RCC 7860 (cell line): ENCODE measurements at places on chromosomes 16 and 17.

- DNase-seq: no peak
Measured at GRCh38 chr16:10502776-10503175, 77.6 kb downstream of the EMP2 start.

DNA sequence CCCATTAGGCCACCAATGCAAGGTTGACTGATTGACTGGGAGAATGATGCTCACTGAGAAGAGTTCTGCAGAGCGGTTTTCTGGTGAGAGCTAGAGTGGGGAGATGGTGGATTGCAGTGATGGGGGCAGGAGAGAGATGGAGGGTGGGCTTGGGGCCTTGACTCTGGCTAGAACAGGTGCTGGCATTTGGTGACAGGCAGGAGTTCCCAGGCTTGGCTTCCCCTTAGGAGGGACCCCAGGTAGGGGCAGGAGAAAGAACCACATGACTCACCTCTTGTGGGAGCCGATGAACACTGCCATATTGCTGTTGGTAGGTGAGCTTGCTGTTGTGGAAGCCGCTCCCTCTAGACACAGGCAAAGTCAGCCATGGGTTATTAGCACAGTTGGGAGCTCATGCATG lies 8.0 kb downstream of the CD300LB start:
- DNase-seq: no peak

DNA sequence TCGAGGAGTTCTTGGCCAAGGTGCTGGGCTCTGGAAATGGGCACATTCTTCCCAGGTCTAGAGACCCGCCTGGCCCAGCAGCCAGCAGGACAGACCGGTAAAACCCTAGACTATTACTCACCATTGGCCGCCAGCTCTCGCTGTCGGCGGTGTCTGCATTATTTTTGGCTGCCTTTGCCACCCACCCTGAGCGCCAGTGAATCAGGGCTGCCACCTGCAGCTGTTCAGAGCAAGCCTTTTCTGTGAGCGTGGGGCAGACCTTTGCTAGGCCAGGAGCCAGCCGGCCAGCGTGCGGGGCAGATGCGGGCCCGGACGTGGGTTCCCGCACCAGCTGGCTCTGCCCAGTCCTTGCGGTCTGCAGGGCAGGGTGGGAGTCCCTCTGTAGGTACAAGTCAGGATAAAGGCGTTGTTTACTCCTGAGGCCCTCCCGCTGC lies 15.8 kb upstream of the CLEC18A start:
- DNase-seq: no peak

- no peak for DNase-seq
Measured at GRCh38 chr16:88904676-88905365, 38.4 kb upstream of the PABPN1L start.

- no peak for DNase-seq
Measured at GRCh38 chr17:73957564-73957963, 245.9 kb upstream of the RPL38 start.

DNA sequence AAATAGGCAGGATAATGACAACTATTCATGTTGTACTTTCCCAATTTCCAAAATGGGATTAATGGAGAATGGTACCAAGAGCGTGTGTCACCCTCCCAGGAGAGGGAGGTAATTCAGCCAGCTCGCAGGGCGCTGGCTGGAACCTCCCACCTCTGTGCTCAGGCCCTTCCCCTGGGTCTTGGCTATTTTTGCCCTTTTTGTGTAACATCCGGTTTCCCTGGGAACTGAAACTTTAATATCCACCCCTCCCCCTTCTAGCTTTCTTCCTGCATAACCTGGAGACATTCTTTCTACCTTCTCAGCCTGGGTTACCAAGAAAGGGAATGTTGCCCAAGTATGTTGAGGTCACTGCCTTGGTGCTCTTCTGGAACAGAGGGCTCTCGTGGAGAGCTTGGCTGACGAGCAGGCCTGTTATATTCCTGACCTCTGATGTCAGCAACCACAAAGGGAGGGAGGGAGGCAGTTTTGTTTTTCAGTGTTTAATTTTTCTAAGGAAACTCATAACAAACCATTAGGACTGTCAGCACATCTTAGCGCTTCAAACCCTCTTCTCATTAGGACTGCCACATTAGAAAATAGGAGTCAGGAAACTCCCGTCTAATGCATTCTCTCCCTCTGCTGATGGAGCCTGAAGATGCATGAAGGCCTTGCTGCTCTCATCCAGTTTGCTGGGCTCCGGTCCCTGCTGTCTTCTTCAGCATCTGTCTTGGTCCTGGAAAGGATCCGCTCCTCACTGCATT lies 25.6 kb downstream of the ITGB3 start:
- DNase-seq: peak; percentile 100

DNA sequence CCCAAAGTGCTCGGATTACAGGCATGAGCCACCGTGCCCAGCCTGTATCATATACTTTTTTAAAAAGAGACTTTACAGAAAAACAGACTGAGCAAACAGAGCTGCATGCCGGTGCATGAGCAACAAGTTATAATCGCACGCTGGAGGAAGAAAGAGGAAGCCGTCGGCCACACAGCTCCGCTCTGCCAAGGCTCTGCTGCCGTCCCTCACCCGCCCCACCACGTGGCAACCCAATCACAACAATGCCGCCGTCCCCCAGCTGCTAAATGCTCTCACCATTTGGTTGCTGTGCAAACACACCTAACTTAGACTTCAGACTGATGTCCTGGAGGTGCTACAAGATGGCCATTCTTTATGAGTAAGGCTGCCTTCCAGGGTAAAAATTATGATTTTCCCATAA lies 83.5 kb downstream of the ADCY9 start:
- no peak for DNase-seq

DNA sequence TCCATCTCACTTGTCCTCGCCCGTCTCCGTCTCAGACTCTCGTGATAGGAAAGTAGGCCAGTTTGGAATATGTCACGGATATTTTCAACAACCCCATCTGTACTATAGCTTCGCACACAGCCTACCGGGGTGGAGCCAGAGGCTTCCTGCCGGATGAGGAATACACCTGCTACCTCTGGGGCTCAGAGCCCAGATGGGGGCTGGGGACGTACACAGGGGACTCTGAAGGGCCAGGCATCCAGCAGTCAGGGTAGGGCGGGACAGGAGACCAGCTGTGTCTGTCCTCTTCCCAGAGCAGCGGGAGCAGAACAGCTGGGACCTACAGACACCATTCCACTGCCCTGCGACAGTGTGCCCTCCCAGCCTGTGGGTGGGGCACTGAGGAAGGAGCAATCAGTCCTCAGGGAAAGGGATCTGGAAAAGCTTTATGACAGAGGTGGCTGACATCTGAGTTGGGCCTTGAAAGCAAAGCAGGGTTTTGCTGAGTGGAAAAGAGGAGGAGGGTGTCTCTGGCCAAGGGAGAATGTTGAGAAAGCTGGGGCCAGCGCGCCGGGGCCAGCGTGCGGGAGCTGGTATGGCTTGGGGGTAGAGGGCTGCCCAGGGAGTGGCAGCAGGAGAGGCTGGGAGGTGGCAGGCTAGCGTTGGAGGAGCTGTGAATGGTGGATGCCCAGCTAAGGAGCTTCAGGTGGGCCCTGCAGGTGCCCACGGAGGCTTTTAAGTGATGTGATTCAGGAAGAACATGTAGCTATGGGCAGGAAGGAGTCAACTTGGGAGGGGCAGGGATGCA lies 11.5 kb upstream of the SRCIN1 start:
- no peak for DNase-seq

- DNase-seq: peak; percentile 47
Measured at GRCh38 chr17:45640141-45640850, 143.8 kb upstream of the CRHR1 start.

- peak; percentile 87 for DNase-seq
Measured at GRCh38 chr17:50199803-50200456, 1.5 kb downstream of the COL1A1 start.

GRCh38 chr17:49570540-49571242 lies 5.0 kb upstream of the NXPH3 start:
- DNase-seq: no peak

DNA sequence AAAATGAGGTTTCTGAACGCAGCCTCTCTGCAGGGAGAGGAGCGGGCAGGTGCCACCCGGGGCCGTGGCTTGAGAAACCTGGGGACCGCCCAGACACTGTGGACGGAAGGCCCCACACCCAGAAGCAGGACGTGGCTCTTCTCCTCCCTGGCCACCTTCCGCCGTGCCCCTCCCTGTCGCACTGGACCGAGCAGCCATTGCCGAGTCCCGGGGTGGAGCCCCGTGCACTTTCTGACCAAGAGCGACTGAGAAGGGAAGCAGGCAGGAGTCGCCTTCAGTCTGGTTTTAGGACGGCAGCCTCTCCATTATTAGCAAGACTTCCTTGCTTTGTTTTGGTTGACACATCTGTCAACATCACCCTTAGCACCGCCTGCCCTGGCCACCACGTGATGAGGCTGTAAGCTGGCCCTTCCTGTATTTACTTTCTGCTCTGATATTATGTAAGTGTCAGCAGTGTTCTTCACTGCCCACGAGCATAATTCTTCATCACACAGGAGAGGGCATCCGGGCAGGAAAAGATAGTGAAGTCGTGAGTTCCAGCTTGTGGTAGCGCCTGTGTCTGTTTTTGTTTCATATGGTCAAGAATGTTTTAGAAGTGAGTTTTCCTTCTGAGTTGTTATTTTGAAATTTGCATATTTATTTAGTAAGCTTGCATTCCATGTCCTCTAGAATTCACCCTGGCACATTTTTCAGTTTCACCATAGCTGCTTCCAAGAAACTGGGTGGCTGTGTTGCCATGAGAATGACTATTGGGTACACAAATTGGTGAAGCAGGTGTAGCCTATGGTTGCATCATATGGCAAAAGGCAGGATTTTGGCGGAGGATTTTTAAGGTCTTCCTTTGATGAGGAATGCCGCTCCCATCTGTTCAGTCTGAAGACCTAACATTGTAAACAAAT lies 1.0 kb downstream of the HERPUD1 start:
- peak; percentile 57 for DNase-seq

DNA sequence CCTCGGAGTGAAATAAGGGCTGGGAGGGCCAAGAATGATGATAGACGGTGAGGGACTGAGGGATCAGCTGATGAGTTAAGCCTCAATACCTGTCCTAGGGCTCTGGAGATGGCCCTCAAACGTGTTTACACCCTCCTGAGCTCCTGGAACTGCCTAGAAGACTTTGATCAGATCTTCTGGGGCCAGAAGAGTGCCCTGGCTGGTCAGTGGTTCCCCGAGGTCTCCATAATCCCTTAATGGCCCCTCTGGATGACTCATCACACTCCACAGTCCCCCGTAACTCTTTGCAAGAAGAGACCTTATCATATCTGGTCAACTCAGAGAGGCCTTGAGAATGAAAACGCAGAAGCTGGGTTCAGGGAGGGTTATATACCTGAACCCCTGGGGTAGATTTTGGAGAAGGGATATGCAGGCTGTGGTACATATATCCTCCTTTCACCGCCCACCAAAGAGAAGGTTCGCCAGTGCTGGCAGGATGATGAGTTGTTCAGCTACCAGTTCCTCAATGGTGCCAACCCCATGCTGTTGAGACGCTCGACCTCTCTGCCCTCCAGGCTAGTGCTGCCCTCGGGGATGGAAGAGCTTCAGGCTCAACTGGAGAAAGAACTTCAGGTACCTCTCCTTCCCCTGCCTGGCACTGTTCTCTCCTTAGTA lies 3.1 kb downstream of the ALOX12 start:
- DNase-seq: no peak

DNA sequence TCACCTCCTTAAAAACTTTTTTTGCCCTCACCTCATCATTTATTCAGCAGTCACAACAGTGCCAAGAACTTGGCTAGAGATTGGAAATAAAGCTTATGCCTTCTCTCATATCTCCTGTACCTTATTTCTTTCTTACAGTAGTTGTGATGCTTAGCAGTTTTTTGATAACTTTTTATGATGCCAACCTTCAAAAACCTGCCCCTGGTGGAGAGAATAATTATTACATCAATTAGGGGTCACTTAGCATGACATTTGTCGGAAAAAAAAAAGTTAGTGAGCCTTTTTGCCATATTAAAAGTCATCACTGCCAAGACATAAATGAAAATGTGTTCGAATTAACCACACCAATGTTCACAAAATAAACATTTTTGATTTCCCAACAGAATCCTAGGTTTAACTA lies 296.6 kb downstream of the WWOX start:
- DNase-seq: no peak

GRCh38 chr16:3157229-3158025 lies 22.6 kb downstream of the ZNF213 start:
- DNase-seq: peak; percentile 99

DNA sequence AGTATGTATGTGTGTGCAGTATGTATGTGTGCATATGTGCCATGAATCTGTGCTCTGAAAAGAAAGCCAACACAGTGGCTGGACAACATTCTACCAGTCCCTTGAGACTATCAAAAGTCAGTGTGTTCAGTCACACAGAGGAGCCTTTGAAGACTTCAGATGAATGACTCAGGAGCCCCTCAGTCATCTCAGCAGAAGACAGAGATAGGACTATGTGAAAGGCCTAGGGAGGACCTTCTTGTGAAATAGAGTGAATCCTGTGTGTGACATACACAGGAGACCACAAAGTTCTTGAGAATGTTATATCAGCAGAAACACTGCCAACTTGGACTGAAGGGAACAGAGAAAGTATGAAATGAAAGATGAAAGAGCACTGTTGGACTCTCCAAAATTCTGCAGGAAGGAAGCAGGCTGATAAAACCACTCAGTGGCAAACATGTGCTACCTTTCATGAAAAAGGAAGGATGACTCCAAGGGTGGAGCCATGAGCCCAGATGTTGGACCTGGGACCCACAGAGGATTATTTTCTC lies 108.4 kb downstream of the METRNL start:
- DNase-seq: no peak

- no peak for DNase-seq
Measured at GRCh38 chr17:82583720-82584234, 64.2 kb downstream of the FOXK2 start.

DNA sequence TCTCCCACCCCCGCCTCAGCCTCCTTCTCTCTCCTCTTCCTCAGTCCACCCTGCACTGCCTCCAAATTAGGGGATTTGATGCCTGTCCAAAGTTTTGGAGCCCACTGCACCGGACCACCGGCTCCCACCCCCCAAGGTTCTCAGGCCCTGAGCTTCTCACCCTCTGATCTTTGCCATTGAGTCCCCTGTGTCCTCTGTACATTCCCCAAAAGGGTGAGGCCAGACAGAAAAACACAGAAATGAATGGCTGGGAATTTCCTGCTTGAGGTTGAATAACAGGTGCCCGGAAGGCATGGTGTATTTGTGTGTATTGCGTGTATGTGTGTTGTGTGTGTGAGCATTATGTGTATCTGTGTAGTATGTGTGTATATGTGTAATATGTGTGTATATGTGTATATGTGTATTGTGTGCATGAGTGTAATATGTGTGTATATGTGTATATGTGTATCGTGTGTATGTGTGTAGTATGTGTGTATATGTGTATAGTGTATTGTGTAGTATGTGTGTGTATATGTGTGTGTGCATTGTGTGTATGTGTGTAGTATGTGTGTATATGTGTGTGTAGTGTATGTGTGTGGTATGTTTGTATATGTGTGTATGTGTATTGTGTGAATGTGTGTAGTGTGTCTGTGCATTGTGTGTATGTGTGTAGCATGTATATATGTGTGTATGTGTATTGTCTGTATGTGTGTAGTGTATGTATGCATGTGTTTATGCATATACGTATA lies 16.0 kb upstream of the CCL17 start:
- DNase-seq: no peak
